ENCODE measurements at places on chromosomes 16 and 17.

GRCh38 chr17:42409523-42410318, 13.3 kb downstream of the CAVIN1 start:
- H3K36me3 ChIP-seq, result no peaks in the 10 kb centered on the region
- DNase-seq, result peak; percentile 76
- H3K4me3 ChIP-seq, result no peak overlapping the region
- H3K27ac ChIP-seq, result peak overlapping the region; percentile 84
- no peaks in the 10 kb centered on the region for H3K27me3 ChIP-seq
- peaks cover 58% of the 10 kb centered on the region for H3K4me1 ChIP-seq

GRCh38 chr17:78315355-78316114, 44.3 kb downstream of the SOCS3 start:
- H3K27me3 ChIP-seq, result no peaks in the 10 kb centered on the region
- no peaks in the 10 kb centered on the region for H3K36me3 ChIP-seq
- peak overlapping the region; percentile 94 for H3K27ac ChIP-seq
- peak; percentile 86 for DNase-seq
- H3K4me3 ChIP-seq, result no peak overlapping the region
- peaks cover 56% of the 10 kb centered on the region for H3K4me1 ChIP-seq

DNA sequence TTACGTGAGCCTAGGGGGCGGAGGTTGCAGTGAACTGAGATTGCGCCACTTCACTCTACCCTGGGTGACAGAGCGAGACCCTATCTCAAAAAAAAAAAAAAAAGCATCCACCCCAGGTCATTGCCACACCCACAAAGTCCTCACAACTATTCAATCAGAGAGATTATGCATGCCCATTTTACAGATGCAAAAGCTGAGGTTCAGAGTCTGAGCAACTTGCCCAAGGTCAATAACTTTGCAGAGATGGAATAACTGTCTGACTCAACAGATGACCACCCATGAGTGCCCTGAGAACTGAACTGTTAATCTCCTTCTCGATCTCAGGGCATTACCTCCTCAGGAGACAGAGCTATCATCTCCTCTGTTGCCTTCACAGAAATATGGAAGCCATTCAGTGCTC, 5.5 kb upstream of the TMEM114 start:
- H3K27me3 ChIP-seq, result no peaks in the 10 kb centered on the region
- no peaks in the 10 kb centered on the region for H3K4me1 ChIP-seq
- H3K4me3 ChIP-seq, result no peak overlapping the region
- no peak overlapping the region for H3K27ac ChIP-seq

GRCh38 chr17:17206913-17207335, 791 bp upstream of the PLD6 start:
- H3K36me3 ChIP-seq, result no peaks in the 10 kb centered on the region
- DNase-seq, result no peak
- no peaks in the 10 kb centered on the region for H3K4me1 ChIP-seq
- no peak overlapping the region for H3K4me3 ChIP-seq
- peak overlapping the region; percentile 76 for H3K27ac ChIP-seq

GRCh38 chr16:263182-263774, 12.5 kb downstream of the RGS11 start:
- no peaks in the 10 kb centered on the region for H3K27me3 ChIP-seq
- peaks cover 9% of the 10 kb centered on the region for H3K36me3 ChIP-seq
- H3K4me1 ChIP-seq, result no peaks in the 10 kb centered on the region
- no peak for DNase-seq
- H3K4me3 ChIP-seq, result no peak overlapping the region
- H3K27ac ChIP-seq, result no peak overlapping the region

GRCh38 chr17:80168371-80168770, 1.5 kb upstream of the CARD14 start:
- H3K27ac ChIP-seq, result peak overlapping the region; percentile 20
- no peak overlapping the region for H3K4me3 ChIP-seq
- H3K4me1 ChIP-seq, result peaks cover 5% of the 10 kb centered on the region
- no peaks in the 10 kb centered on the region for H3K27me3 ChIP-seq
- no peaks in the 10 kb centered on the region for H3K36me3 ChIP-seq
- no peak for DNase-seq

DNA sequence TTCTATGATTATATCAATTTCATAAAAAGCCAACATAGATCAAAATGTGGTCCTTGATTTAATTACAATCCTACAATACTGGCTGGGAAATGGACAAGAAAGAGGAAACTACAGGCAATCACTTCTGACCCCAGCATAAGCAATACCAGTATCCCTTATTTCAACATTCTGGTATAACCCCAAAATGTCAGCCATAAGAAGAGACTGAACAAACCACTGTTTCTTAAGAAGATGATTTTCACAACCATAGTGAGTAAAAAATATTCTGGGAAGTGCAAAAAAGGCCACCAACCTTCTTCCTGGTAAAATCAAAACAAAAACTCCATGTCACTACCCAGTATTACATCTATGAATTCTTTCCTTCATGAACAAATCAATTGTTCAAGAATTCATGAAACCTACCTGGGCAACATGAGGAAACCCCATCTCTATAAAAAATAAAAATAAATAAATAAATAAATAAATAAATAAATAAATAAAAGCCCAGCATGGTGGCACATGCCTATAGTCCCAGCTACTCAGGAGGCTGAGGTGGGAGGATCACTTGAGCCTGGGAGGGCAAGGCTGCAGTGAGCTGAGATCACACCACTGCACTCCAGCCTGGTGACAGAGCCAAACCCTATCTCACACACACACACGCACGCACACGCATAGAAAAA, 7.5 kb downstream of the N4BP1 start:
- H3K36me3 ChIP-seq, result no peaks in the 10 kb centered on the region
- peaks cover 92% of the 10 kb centered on the region for H3K4me1 ChIP-seq

DNA sequence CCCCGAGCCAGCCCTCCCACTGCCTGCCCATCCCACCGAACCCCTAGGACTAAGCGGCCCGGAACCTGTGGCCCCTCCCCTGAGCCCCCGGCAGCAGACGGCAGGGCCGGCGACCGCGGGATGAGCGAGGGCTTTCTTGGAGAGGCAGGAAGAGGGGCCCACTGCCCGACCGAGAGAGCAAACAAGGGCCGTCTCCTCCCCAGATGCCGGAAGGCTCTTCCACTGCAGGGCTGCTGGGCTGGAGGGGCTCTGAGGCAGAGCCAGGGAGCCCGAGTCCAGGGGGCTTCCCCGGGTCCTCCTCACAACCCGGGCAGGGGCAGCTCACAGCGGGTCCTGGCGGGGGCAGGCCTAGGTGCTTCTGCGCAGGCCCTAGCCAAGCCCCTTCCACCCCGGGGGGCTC, 2.9 kb downstream of the PERCC1 start:
- no peak overlapping the region for H3K4me3 ChIP-seq
- no peak overlapping the region for H3K27ac ChIP-seq
- no peaks in the 10 kb centered on the region for H3K4me1 ChIP-seq
- H3K27me3 ChIP-seq, result no peaks in the 10 kb centered on the region
- peaks cover 56% of the 10 kb centered on the region for H3K36me3 ChIP-seq

- no peaks in the 10 kb centered on the region for H3K27me3 ChIP-seq
- no peaks in the 10 kb centered on the region for H3K36me3 ChIP-seq
- no peak for DNase-seq
- H3K27ac ChIP-seq, result no peak overlapping the region
- H3K4me3 ChIP-seq, result no peak overlapping the region
These were observed 23.6 kb downstream of the IGSF6 start for GRCh38 chr16:21628772-21629171.

GRCh38 chr16:1786242-1787055, 3.7 kb downstream of the NUBP2 start:
- H3K4me1 ChIP-seq, result peaks cover 21% of the 10 kb centered on the region
- no peak for DNase-seq
- H3K4me3 ChIP-seq, result no peak overlapping the region
- no peak overlapping the region for H3K27ac ChIP-seq

DNA sequence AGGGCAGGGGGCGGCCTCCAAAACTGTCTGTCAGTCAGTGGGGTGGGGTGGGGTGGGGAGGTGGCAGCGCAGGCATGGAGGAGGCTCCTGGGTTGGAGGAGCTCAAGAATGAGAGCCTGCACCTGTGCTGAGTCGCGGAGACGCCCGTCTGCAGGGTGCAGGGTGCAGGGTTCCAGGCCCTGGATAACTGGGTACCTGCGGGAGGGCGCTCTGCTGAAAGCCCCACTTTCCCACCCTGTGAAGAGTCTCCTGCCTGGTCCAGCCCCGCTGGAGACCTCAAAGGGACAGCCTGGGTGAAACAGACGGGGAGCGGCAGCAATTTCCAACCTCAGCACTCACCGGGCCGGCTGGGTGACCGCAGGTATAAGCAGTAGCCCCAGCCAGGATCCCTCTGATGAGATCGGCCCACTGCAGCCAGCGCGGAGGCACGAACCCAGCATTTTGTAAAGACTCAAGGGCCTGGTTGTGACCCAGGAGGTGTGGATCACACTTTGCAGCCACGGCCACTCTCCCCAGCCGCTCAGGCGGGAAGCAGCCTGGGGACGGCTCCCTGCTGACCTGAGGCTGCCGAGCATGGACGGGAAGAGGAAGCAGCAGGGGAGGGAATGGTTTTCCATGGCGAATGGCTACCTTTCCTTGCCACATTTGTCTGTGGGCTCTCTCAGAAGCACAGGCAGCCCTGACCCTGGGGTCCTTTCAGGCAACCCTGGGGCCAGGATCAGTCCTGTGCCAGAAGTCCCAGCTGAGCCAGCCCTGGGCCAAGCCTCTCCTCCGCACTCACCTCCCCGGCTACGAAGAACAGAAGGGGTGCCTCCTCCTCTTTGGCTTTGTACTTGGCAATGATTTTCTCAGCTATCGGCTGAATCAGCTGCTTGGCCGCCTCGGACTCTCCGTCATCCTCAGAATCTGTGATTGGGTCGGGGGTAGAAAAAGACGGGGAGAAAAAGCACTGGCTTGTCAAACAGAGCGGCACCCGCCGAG, 21.0 kb downstream of the MRM3 start:
- H3K27me3 ChIP-seq, result no peaks in the 10 kb centered on the region
- H3K27ac ChIP-seq, result no peak overlapping the region
- no peaks in the 10 kb centered on the region for H3K36me3 ChIP-seq
- no peaks in the 10 kb centered on the region for H3K4me1 ChIP-seq
- DNase-seq, result no peak

GRCh38 chr16:12403746-12404658, 399.7 kb downstream of the CPPED1 start:
- H3K4me3 ChIP-seq, result no peak overlapping the region
- no peaks in the 10 kb centered on the region for H3K4me1 ChIP-seq
- H3K27me3 ChIP-seq, result no peaks in the 10 kb centered on the region
- no peak overlapping the region for H3K27ac ChIP-seq
- no peak for DNase-seq
- no peaks in the 10 kb centered on the region for H3K36me3 ChIP-seq

GRCh38 chr16:22732400-22732799, 81.6 kb upstream of the HS3ST2 start:
- no peaks in the 10 kb centered on the region for H3K36me3 ChIP-seq
- H3K4me1 ChIP-seq, result no peaks in the 10 kb centered on the region
- H3K4me3 ChIP-seq, result no peak overlapping the region

All from tibial nerve (tissue), 4 donors.